ENCODE measurements at places on chromosomes 16 and 17.

- DNase-seq = no peak
These were observed 39.6 kb upstream of the ZKSCAN2 start for GRCh38 chr16:25297151-25297787.

DNA sequence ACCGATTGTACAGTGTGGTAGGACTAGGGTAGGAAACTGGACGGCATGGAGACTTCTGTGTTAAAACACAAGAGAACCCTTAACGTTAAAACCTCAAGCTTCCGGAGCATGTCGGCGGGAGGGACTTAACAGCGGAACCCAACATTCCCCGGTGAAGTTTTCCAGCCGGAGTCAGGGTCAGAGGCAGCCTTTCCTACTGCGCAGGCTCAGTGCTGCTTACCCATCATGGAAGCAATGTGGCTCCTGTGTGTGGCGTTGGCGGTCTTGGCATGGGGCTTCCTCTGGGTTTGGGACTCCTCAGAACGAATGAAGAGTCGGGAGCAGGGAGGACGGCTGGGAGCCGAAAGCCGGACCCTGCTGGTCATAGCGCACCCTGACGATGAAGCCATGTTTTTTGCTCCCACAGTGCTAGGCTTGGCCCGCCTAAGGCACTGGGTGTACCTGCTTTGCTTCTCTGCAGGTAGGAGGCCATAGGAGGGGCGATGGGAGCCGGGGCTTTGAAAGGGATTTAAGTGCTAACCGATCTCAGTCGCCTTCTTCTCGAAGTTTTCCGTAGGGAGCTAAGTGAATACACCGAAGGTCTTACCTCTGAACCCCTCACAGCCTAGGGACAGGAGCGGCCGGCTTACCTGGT, at the start of gene PIGL:
Gene PIGL (plus strand): TSS at position 209 of the 634 bp plus-strand sequence. CDS start 17 bp downstream, at position 226.
- DNase-seq = peak; percentile 93

DNA sequence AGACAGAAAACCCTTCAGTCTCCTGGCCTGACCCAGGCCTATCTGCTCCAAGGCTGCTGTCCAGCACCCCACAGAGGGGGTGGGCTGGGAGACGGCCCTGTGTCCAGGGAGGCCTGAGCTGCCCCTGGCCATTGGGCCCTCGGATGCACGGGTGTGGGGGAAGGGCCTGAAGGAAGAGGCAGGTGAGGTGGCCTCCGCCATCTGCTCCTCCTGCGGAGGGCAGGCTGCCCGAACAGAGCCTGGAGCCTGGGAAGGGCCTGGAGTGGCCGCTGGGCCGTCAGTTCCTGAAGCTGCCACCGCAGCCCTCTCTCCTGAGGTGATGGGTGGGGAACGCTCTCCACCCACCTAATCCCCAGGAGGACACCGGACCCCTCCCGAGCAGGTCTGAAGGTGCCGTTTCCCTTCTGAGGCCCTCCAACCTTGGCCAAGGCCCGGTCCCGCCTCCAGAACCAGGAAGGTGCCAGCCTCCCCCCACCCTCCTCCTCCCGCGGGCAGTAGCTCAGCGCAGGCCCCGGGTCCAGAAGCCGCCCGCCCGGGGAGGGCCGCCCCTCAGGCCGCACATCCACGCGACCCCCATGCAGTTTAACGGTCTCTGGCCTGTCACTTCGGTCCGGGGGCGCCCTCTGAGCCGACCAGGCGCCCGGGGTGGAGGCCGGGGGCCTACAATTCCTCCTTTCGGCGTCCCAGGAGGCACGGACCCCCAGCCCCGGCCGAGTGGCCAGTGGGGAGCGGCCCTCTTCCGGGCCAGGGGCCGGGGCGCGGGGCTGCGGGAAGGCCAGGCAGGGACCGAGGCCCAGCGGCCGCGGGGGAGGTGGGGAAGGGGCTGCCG, 835 bp downstream of the FBXL16 start:
- DNase-seq = no peak

DNA sequence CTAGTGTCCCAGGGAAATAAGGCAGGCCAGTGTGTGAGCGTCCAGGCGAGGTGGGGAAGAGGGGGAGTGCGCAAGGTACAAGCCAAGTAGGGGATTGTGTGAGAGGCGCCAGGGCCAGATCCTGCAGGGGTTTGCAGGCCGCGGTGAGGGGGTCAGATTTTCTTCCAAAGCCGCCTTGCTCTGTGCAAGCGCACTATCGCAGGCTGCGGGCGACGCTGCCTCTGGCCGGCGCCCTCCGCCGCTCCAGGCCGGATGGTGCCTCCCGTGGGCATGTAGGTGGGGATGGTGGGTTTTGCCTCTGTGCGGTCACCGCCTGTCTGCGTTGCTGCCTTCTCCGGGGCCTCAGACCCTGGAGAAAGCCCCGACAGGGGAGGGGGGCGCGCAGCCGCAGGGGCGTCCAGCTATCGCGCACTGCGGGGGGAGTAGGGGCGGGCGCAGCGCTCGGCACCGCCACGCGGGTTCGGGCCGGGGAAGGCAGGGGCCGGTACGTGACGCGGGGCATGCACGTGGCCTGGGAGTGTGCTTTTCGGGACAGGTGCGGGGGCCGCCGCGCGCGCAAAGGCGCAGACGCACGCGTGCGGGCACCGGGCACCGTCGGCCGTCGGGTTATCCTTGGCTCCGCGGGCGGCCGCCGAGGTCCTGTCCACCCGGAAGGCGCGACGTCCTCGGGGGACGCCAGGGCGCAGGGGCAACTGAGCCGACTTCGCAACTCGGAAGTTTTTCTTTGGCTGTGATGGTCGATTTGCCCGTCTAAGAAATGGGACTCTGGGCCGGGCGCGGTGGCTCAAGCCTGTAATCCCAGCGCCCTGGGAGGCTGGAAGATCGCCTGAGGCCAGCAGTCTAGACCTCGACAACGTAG, 1.1 kb upstream of the HAPSTR1 start:
- no peak for DNase-seq

- DNase-seq = no peak
These were observed 126.0 kb upstream of the SDK2 start for GRCh38 chr17:73770115-73770848.

DNA sequence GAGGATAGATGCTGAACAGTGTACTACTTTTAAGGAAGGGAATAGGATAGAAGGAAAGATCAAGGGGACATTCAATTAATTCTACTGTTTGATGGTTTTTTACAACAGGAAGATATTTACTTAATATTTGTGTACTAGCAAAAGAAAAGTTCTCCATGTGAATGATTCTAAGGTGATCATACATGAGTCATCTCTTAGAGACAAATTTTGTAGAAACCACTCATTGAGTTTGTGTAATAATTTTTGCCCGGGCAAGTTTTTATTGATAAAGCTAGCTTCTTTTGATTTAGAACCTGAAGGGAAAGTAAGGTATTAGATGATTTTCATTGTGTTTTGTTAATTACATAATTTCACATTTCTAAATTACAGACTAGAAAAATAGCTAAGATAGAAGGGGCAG, 172.8 kb upstream of the PSMD7 start:
- DNase-seq = no peak

DNA sequence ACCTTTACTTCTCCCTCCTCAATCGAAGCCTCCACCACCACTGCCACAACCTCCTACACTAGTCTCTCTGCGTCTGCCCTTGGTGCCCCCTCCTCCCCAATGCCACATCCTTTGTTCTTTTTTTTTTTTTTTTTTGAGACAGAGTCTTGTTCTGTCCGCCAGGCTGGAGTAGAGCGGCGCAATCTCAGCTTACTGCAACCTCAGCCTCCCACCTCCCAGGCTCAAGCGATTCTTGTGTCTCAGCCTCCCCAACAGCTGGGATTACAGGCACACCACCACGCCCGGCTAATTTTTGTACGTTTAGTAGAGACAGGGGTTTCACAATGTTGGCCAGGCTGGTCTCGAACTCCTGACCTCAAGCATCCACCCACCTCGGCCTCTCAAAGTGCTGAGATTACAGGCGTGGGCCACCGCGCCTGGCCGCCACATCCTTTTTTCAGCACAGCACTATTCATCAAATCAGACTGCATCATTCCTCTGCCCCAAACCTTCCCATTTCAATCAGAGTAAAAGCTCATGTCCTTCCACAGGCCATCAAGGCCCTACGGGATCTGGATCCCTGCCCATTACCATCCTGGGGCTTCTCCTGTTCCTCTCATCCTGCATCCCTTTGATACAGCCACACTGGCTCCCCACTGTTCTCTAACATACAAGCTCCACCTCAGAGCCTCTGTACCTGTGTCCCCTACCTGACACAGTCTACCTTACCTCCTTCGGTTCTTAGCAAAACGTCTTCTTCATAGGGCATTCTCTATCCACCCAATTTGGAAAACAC, 2.0 kb downstream of the KLHL11 start:
- no peak for DNase-seq

- DNase-seq = no peak
These were observed 219.9 kb upstream of the NLRP1 start for GRCh38 chr17:5804251-5804650.

DNA sequence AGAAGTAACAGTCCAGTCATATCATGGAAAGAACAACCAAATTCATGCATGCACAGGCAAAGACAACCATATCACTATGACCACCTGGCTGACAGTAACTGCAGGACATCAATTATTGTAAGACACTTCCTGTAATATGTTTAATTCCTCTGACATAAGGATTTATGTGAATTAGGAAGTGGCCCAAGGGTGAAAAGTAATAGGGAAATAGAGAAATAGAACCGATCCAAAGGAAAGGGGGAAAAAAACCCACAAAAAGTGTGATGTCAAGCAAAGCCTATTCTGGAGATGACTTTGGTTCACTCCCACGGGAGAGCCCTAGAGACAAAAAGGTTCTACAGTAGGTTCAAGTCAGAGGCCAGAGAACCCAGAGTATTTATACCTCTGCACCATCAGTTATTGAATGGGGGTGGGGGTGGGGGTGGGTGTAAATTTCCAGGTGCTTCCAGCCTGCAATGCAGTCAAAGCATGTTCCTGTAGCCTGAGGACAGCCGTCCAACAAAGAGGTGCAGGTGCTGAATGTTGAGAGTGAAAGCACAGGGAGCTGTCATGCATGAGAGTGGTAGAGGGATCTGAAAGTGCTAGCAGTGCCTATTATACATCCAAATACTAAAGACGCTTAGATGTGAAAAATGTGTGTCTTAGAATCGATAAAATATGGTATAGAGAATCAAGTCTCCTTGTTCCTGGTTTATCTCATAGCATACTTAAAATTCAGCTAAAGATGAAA, 95.6 kb upstream of the HLF start:
- peak; percentile 66 for DNase-seq

GRCh38 chr17:49926886-49927285, 42.1 kb upstream of the DLX4 start:
- DNase-seq = no peak

- DNase-seq = no peak
These were observed at the start of gene MLLT6 for GRCh38 chr17:38704606-38705522. TSS of gene MLLT6 (plus strand) at chr17:38705273. CDS start at chr17:38705633, 360 bp downstream.

- no peak for DNase-seq
These were observed 9.6 kb upstream of the EVPL start for GRCh38 chr17:76036497-76037261.

GRCh38 chr16:84520725-84521496, 16.5 kb upstream of the MEAK7 start:
- no peak for DNase-seq
